ENCODE measurements at places on chromosomes 11 and 22.

DNA sequence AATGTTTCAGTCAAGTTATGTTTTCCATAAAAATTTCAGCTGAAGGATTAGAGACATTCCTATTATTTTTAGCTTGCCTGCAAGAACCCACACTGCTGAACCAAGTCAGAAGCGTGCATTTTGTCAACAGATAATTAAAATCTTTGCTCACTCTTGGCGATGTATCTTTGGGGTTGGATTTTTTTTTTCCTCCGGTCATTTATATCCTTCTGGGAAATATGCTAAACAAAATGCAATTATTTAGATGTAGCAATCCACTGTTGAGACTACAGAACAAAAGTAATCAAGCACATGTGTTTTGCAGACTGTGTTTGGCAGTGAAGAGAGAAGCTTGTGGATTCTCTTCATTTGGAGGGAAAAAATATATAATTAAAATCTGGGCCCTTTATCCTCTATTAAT lies 15.3 kb upstream of the NELL1 start:
- no peak for DNase-seq

- DNase-seq: no peak
Observed at GRCh38 chr11:94924171-94924572, 49.2 kb downstream of the CWC15 start.

DNA sequence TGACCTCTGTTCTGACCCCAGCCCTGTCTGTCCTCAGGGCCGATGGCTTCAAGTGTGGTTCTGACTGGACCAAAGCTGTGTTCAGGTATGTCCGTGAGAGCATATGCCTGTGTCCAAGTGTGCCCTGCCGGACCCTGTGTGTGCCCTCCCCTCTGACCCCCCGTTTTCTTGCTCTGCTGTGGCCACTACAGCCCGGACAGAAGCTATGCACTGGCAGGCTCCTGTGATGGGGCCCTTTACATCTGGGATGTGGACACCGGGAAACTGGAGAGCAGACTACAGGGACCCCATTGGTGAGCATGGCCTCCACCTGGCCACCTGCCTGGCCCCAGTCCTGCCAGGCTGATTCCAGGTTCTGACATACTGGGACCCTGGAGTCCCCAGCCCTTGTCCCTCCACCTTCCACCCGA lies 14.5 kb downstream of the ATG16L2 start:
- no peak for DNase-seq

DNA sequence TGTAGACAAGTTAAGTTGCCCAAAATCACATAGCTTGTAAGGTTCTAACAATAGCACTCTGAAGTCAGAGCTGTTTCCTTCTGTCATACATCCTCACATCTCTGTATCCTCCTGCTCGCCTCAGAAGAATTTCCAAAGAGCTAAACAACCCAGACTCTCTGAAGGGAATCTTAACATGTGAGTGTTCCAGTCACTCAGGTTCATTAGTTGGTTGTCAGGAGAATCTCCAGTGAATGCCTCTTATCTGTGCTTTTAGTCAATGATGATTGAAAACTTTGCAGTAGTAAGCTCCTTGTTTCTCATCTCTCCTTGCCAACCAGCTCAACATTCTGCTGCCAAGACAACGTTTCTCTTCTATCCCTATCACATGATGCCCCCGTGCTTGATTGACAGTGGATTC lies 195.5 kb downstream of the C11orf91 start:
- DNase-seq: no peak

DNA sequence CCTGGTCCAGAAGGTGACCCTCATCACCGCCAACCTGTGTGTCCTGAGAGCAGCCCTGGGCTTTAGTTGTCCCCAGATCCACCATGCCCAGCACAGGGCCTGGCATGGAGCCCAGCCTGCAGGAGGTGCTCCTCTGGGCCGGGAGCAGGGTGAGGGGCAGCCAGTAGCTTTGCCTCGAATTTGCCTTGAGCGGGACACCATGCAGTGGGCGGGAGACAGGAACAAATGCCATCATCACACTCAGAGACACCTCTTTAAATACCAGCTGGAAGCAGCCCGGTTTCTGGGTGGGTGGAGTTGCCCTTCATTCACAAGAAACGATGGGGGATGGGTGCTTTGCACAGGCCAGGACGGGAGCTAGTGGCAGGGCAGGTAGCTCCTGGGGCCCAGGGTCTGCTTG lies 19.3 kb downstream of the FLRT1 start:
- no peak for DNase-seq

- DNase-seq: no peak
Observed at GRCh38 chr11:35013514-35014233, 97.3 kb downstream of the PDHX start.

DNA sequence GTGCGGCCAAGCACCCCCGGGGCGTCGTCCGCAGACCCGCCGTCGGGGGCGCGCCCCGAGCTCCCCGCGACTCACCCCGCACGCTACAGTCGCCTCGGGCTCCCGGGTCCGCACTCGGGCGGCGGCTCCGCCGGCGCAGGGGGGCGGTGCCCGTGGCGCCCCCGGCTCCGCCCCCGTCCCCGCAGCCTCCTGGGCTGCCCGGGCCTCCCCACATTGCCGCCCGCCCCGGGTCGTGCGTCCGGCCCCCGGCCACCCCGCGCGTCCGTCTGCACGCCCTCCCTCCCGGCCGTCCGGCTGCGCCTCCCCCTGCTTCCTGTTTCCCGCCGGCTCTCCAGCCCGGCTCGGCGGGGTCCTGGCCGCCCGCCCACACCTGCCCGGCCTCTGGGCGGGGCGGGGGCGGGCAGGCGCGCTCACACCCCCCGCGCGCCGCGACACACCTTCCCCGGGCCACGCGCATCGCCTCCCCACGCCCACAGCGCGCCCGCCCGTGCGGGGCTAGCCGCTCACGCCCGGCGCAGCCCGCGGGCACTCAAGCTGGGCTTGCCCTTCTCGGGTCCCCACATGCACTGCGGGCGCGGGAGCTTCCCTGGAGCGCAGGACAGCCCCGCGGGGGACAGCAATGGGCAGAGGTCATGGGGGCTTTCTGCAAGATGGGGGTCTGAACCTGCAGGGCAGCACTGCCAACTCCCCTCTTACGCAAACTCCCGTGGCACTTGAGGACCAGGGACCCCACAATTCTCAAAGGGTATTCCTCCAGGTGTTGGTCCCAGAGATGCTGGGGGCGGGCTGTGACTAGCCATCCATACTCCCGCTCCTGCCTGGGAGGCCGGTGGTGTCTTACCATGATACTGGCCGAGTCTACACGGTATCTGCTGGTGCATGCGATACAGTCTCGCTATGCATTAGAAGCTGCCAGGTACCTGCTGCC lies at the start of gene CARD10:
CARD10 (minus strand) TSS at position 148 of the 928 bp plus-strand sequence. CDS start 215 bp downstream, outside the sequence.
- DNase-seq: no peak

GRCh38 chr11:121140369-121140768 lies 39.3 kb downstream of the TECTA start:
- no peak for DNase-seq

DNA sequence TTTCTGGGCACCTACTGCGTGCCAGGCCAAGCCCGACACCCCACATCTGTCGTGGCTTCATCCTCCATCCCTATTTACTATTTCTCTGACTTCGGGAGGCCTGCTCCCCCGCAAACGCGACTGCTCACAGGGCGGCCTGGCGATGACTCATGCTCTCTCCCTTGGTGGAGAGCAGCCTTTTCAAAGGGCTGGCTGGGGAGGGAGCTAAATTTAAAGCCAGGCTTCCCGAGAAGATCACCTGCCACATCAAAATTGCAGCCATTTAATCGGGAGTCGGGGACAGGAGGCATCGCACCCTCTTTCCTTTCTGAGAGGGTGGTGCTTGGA lies 24.9 kb upstream of the SHISAL1 start:
- DNase-seq: no peak

DNA sequence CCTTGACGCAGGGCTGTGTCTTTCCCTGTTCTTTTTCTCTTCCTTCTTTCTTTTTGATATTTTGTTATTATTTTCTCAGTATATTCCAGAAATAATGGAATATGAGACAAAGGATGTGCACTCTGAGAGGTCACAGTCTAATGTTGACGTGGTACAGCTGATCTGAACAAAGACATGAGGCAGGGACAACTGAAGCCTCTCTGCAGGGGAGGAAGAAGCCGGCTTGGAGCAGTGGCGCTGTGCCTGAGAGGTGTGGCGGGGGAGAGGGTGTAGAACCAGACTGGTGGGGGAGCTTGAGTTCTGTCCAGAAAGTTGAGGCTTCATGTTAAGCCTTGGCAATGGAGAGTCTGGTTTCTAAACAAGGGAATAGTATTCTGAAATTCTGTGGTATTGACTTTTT lies 34.7 kb downstream of the ADAMTS15 start:
- DNase-seq: no peak

DNA sequence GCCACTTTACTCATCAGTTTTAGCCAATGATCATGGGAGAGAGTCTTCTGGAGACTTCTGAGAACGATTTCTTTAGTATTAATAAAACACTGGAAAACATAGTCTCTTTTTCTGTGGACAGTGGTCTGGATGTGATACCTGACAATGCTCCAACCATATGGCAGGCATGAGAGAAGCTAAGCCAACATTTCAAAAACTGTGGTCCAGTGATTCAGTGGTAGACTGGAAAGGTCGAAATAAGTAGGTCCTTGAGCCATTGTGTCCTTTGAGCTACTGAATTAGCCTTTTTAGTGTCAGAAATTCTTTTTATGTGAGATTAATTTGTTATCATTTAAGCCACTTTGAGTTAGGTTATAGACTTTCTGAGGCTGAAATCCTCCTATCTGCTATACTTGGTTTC lies 197.7 kb upstream of the CTSC start:
- DNase-seq: no peak

DNA sequence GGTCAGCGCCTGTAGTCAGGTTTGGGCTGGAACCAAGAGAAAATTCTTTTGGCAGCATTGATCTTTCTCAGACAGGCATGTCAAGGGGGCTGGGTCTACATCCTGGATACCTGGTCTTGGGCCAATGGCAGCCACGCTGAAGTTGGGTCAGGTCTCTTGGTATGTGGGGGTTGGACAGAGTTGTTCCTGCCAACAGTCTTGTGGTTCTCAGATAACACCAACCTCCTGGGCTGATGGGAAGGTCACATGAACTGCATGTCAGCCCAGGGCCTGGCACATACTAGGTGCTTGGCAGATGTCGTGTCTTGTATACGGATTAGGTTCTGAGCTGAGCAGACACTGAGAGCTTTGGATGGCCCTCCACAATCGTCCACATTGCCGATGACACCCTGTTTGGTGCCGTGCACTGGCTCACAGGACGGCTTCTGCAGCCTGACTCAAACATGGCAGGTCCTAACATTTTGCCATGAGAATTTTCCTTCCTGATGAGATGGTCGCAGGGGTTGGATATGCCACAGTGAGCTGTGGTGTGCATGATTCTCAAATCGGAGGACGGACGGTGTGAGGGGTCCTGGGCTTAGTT lies 42.0 kb downstream of the FBLN1 start:
- DNase-seq: no peak

GRCh38 chr11:8328231-8328794 lies 64.6 kb upstream of the LMO1 start:
- DNase-seq: no peak

GRCh38 chr22:39727541-39727940 lies 157.0 kb downstream of the CACNA1I start:
- DNase-seq: no peak

DNA sequence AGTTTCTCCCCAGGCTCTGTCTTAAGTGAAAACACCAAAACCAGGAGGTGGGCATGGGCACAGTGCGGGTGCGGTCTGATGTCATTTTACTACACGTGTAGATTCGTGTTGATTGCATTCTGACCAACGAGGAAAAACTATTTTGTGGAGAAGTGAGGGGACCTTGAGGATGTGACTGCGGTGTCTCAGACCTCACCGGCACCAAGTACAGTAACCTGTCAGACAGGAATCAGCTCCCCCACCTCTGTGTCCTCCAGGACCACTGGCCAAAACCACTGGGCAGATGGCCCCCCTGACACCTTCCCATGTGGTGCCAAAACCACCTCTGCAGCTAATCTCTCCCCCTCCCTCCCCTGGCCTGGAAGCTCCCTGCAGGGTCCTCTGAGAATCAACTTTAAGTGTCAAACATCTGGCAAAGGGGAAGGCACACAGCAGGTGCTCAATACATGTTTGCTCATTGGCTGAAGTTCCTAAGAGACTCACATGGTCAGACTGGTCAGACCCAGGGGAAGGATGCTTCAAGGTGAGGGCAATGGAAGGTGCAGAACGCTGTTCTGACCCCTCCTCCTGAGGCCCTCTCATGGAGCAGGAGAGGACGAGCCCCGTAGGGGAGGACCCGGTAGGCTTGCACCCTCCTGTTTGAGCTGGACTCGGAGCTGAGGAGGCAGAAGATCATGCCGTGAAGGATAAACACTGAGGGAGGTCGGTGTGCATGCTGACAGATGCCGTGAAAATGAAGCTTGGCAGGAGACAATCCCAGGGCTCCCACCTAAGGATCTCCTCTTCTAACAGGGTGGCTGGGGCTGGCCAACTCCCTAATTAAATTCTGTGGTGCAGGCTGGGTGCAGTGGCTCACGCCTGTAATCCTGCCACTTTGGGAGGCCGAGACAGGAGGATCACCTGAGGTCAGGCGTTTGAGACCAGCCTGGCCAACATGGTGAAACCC lies 129.9 kb downstream of the MPPED1 start:
- DNase-seq: no peak

GRCh38 chr11:109432105-109432504 lies 10.1 kb downstream of the C11orf87 start:
- DNase-seq: no peak

DNA sequence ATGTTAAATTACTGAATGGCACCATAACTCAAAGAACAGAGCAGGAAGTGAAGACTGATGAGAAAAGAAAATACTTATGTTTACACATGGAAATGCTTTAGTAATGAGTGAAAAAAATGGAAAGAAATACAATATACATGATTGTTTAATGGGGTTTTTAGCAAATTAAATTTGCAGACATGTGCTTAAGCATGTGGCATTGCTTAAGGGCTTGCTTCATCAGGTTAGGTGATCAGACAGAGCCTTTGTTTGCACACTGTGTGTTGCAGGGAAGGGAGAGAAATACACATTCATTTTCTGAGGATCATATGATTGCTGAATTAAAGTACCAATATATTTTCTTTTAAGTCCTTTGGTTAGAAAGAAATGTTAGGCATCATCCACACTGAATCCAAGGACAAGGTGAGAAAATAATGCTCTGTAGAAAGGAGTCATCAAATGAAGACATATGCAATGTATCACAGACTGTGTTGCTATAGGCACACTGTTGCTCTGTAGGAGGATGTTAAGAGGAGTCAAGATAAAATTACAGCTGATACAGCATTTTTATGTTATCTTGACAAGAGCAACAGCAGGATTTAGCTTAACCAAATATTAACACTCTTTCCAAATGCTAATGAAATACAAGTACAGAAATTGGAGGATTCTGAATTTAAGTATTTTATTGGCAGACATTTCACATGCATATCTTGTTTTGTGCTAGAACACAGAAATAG lies 23.4 kb upstream of the ARHGAP20 start:
- DNase-seq: no peak

All from activated T-helper 1 cell treated with anti-CD3 and anti-CD28 coated beads, Interleukin-2, amount 50 U/mL, for 16 hours (primary cell).